ENCODE measurements at places on chromosomes 16 and 17. TPM values are rescaled to one million over a fixed set of nuclear protein-coding genes. Genes with fewer than 3 reads are reported as not detected.

KRTAP3-2 gene
- polyA plus RNA-seq = 0.52 TPM

MT1G gene
- polyA plus RNA-seq = not detected

OR4D1 gene
- polyA plus RNA-seq = not detected

KRT15 gene
- polyA plus RNA-seq = 0.11 TPM

GRCh38 chr17:20122254-20122879 is 113.2 kb downstream of the SPECC1 start:
- DNase-seq = no peak

DNA sequence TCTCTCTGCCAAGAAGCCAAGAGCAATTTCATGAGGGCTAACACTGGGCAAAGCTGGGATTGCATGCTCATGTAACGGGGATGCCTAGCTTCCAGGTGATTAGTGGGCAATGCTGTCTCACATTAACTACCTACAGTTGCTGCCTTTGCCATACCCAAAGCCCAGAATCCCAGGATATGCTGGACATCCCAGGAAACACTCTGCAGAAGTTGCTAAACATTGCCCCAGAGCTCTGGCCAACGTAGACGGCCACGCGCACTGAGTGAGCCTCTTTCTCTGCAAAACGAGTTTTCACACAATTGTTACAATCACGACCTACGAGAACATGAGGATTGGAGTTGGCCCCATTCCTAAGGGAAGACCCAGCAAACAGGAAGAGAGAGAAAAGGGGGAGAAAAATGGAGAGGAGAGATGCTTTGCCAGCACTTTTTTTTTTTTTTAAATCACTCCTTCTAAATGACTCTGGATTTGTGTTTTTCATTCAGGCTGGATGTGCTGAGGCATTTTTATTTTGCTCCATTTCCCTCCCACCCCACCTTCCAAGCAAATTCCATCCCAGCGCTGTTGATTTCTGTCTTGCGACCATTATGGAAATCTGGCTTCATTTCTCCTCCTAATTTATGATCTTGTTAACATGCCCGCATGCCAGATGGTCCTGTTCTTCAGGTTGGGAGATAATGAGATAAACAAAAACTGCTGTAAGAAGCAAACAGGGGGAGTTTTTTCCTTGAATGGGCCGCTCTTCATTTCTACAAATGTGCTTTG is 112.8 kb upstream of the DNAH9 start:
- no peak for DNase-seq

DNA sequence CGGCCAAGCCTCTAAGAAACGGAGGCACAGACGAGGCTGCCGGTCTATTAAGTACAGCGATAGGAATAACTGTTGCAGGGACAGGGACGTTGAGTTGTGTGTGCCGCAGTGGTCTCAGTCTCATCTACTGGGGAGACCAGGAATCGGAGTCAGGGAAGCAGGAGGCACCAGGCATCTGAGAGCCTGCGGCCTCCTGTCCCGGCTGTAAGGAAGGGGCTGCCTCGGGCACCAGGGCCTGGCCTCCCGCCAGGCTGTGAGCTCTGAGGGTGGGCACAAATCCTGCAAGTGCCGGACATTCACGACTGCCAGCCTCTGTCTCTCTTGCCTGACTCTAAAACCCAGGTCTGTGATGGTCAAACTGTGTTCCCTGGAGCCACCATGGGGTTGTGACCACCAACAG is 76.0 kb downstream of the ARHGAP23 start:
- DNase-seq = no peak

- no peak for DNase-seq
These were observed 21.4 kb upstream of the MAP3K14 start for GRCh38 chr17:45338023-45338781.

- DNase-seq = no peak
These were observed 193.6 kb downstream of the RPTOR start for GRCh38 chr17:80738020-80738808.

GRCh38 chr16:73031155-73031866 is 16.6 kb downstream of the ZFHX3 start:
- no peak for DNase-seq

- DNase-seq = no peak
These were observed 21.4 kb upstream of the C17orf113 start for GRCh38 chr17:42071810-42072209.

GRCh38 chr17:39187152-39187830 is 10.2 kb downstream of the CACNB1 start:
- DNase-seq = no peak

DNA sequence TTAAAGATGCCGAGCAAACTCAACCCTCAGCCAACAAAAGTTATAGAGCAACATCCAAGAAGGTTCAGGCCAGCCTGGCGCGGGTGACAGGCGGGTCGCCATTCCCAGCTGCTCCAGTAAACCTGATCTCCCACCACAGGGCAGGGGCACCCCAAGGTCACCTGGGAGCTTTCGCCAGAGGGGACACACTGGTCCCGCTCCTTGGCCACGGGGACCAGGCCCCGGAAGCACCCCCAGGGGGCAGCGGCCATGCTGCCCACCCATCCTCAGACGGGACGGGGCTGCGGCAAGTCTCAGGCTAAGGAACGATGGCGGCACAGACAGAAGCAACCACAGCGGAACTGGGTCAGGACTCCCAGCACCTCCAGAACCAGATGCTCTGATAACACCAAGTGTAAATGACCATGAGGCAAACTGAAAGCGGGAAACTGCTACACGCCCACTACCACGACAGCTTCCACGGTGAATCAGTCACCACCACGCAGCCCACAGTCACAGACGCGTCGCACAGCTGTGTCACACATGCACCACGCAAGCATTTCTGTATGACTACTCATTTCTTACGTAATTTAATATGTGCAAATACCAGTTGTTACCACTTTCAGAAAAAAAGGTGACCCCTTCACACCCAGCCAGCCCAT is 14.1 kb upstream of the CCDC154 start:
- no peak for DNase-seq

GRCh38 chr16:86330906-86331305 is 179.4 kb upstream of the FOXF1 start:
- DNase-seq = no peak

Measured in forelimb muscle (tissue), 1 donor.